ENCODE measurements at places on chromosomes 2 and 18.

DNA sequence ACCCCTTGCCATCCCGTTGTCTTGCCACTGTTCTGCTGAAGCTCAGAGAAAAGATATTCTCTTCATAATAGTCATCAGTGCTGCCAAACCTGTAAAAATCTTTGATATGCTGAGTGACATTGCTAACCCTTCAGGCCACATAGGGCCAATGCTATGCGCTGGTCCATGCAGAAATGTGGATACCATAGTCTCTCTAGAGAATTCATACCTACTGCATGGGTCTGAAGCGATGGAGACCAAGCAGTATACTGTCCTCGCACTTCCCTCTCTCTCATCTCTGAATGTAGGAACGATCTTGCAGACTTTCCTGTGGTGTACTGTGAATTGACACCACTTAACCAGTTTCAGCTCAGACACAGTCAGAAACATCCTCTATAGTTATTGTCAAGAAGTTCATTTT lies 17.9 kb upstream of the ANKRD44 start:
- peak; percentile 12 for DNase-seq

DNA sequence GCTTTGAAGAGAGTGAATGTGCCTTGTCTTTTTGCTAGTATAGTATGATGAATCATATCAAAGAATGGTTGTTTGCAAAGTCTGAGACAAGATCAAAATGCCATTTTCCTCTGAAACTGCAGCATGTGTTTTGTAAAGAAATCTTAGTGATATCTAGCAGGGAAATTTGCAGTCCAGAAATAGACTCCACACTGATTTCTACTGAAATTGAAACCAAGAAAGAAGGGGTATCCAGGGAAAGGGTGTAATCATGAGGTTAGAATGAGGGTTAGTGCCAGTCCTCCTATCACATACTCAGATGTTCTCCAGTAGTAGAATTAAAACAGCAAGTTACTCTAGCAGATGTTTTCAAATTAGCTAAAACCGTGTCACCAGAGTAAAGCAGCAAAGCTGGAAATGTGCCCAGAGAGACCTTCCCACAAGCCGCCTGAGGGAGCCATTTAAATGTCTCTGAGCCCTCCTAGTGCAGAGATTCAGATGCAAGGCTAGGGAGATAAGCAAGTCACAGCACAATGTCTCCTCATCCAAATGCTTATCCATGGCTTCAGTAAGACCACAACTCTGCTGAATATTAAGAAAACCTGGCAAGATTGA lies 4.9 kb downstream of the DLGAP1 start:
- DNase-seq: no peak

DNA sequence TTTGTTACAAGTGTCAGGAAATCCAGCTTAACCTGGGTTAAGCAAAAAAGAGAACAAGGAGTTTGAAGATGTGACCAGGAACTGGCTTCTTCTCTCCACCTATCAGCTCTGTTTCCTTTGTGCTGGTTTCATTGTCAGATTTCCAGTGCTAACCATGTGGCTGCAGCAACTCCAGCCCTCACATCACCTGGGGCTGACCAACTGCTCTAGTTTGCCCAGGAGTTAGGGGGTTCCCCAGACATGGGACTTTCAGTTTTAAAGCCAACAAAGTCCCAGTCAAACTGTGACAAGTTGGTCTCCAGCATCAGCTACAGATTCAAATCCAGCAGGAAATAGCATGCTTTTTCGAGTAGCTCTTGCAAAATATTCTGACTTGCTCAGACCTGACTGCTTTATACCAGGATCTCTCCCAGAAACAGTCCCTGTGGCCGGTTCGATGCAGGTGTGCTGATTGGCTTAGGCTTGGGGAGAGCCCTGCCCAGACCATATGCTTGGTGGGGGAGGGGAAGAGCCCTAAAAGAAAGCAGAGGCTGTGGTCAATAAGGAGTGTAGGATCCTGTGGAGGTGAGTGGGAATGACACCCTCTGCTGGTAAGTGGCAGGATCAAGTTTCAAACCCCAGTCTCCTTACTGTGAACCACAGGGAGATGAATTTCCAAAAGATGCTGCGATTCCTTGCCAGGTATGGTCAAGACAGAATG lies 49.5 kb downstream of the KCNE4 start:
- no peak for DNase-seq

DNA sequence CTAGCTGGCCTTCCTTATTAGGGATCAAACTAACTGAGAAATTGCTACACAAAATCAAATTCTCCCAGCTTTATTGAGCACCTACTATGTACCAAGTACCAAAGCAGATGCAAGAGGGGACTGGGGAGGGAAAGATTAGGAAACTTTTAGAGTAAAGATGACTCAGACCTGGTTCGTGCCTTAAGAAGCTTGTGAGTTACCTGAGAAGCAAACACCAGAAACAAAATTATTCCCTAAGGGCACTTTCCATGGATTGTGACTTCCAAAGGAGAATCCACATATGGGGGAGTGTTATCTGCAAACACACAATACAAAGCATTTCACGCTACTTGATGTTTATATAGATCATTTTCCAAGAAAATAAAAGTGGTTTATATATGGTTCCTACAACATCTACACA lies 326.9 kb upstream of the HNRNPA3 start:
- no peak for DNase-seq

DNA sequence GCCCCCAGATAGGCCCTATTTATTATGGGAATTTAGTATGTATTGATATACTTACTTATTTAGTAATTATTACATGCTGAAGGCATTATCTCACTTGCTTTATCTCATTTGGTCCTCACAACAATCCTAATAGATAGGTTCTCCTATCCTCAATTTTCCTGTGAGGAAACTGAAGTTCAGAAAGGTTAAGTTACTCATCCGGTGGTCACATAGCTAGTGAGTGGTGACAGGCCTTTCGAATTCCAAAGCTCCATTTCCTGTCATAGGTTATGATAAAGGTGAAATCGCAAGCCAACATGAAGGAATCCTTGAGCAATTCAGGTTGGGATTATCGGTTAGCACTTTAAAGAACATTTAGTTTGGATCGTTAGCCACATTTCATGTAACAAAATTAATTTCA lies 33.3 kb downstream of the NAB1 start:
- DNase-seq: no peak

DNA sequence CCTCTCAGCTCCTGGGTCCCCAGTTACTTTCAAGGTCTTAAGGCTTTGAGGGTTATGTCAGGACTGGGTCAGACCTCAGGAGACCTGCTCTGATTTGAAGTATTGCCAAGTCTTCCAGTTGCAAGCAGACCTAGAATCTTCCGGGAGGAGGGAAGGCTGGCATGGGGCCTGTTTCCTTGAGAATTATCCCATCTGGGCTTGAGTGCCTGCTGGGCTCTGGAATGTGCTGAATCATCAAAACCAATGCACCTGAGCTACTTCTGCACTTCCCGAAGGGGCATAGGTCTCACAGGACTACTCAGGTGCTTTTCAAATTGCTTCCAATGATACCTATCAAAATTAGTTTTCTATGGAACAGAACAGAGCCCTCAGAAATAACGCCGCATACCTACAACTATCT lies 327.3 kb downstream of the XIRP2 start:
- DNase-seq: no peak

DNA sequence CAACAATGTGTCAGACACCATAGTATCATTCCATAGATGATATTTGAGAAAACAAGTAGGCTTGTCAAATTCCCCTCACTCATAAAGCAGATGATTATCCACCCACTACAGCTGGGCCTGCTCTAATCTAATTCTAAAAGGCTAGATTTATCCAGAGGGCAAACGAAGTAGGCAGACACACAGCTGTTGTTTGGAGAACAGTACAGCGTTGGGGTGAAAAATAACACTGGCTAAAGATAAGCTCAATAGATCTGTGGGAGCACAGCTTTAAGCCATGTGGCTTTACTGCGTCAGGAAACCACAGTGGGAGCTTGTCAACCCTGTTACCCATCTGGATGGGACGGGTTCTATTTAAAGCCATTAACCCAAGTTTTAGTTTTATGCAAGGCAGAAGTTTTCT lies 48.9 kb upstream of the COBLL1 start:
- DNase-seq: no peak

GRCh38 chr2:177252808-177253531 lies 11.6 kb downstream of the NFE2L2 start:
- DNase-seq: no peak

DNA sequence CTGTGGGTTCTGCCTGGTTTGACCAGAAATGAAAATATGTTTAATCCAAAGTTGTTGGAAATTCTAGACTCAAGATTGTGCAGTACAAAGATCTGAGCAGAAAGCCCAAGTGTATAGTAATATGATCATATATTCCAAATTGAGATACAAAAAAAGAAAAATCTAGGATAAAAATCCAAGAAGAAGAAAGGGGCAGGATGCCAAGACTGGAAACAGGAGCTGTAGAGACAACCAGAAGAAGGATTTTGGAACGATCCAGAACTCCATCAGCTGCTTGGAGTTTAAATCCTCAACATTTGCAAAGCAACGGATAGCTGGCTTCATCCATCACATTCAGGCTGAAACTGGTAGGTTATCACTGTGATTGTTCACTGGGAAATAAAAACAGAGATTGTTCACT lies 333.6 kb upstream of the UBE2E3 start:
- no peak for DNase-seq

DNA sequence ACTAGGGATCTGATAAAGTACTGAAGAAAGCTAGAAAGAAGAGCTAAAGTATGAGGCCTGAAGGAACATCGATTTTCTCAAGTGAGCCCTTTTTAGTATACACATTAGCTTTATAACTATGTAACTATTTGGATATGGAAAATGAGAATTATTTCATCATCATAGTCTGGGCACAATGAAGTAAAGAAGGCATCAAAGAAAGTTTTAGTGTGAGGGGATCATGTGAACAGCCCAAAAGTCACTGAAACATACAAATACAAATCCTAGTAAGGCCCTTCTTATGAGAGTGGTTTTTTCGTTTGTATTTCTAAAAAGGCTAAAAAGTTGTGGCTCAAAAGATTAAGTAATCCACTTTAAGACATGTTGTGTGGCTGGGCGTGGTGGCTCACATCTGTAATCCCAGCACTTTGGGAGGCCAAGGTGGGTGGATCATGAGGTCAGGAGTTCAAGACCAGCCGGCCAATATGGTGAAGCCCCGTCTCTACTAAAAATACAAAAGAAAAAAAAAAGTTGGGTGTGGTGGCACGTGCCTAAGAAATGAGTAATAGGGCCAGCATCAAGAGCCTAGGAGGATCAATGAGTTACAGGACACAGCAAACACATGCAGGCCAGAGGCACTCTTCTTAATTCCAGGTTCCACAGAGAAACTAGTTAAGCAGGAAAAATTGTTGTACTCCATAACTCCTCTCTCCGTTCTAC lies 61.9 kb downstream of the PUM2 start:
- DNase-seq: no peak

- DNase-seq: no peak
Measured at GRCh38 chr2:101782427-101782792, 84.9 kb downstream of the MAP4K4 start.

DNA sequence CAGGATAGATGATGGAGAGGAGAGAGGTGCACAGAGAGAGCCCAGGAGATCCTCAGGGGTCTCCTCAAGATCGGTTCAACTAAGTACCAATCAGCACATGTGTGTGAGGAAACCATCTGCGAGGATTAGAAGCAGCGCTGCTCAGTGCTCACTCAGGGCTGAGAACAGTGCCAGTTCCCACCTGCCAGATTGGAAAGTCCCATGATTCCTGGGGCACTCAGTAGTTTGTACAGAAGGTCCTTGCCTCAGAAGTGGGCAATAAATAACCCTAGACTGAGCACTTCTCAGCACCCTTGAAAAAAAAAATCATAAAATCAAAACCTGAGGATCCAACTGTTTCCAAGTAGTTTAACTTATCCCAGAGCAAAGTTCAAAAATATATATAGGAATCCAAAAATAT lies 53.8 kb downstream of the SEMA4F start:
- DNase-seq: no peak

DNA sequence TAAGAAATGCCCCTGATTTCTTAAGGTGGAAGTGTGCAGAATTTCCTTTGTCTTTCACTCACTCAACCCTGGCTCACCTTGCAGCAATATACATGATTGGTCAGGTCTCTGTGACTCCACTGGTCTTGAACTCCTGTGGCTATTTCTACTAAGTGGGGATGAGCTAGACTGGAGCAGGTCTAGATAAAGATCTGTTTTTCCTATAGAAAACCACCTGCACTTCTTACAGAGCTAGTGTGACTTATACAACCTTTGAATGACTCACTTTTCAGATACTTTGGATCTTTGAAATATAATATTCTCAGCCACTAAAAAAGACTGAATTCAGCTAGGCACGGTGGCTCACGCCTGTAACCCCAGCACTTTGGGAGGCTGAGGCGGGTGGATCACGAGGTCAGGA lies 98.5 kb upstream of the KCTD1 start:
- no peak for DNase-seq

- peak; percentile 38 for DNase-seq
Measured at GRCh38 chr2:201128933-201129505, 13.1 kb downstream of the CFLAR start.

DNA sequence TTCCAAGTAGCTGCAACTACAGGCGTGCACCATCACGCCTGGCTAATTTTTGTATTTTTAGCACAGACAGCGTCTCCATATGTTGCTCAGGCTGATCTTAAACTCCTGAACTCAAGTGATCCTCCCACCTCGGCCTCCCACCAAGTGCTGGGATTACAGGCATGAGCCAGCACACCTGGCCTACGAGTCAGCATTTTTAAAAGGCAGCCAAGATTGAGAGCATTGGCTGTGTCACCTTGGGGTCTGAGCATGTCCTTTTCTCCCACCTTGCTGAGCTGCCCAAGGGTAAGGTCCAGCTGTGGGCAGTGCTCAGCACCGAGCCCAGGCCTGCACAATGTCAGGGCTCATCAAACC lies 142.8 kb upstream of the LMAN1 start:
- DNase-seq: no peak

GRCh38 chr2:46390036-46390435 lies 89.3 kb upstream of the TMEM247 start:
- no peak for DNase-seq

- no peak for DNase-seq
Measured at GRCh38 chr2:198905881-198906612, 551.7 kb downstream of the SATB2 start.

DNA sequence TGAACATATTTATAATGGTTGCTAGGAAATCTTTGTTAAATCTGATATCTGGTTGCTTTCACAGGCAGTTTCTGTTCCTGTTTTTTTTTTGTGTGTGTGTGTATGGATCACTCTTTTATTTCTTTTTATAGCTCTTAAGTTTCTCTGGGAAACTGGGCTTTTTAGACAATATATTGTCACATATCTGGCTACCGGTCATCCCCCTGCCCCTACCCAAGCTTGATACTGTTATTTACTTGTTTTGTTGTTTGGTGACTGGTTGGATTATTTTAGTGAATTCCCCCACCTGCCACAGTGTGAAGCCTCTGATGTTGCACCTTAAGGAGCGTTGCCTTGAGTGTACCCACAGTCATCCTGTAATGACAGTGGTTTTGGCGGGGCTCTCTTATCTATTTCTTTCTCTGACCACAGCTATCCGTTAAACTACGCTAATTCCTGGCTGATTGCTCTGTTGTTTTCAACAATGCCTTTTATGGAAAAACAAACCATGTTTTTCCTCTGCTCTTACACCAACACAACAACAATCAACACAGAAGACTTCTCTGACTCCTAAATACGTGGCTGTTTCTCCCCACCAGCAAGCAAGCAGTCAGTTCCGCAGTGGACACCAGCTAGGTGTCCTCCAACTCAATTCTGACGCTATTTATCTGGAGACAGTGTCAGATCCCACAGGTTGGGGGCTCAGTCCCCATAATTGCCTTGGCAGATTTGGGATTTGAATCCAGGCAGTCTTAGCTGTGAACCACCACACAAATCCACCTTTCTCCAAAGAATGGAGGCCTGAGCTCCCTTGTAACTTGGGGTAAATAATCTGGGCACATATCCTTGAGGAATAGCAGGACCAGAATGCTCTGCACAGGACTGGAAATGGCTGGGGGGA lies 10.9 kb downstream of the GNLY start:
- no peak for DNase-seq
